Motor neuron (in vitro differentiated cells): ENCODE measurements at places on chromosomes 7 and 10. TPM values are rescaled to one million over a fixed set of nuclear protein-coding genes. Genes with fewer than 3 reads are reported as not detected.

Gene CYP26A1
- 0.57 TPM in 1 of 2 replicates, not detected in the other for total RNA-seq

Gene CYP2C9
- 0.56 TPM in 1 of 2 replicates, not detected in the other for total RNA-seq

Gene FAM221A
- 23.7 and 25.2 TPM in 2 replicates for total RNA-seq

Gene PITX3
- total RNA-seq, result 0.66 TPM in 1 of 2 replicates, not detected in the other

Gene C10orf105
- 0.43 and 0.78 TPM in 2 replicates for total RNA-seq

Gene IQUB
- total RNA-seq, result 0.45 and 1.0 TPM in 2 replicates

Gene CYP2W1
- 0.05 and 0.31 TPM in 2 replicates for total RNA-seq

Gene GDF10
- 0.24 TPM in 1 of 2 replicates, not detected in the other for total RNA-seq

Gene FANK1
- total RNA-seq, result 3.0 and 5.5 TPM in 2 replicates

Gene GDF2
- 0.21 TPM in 1 of 2 replicates, not detected in the other for total RNA-seq

Gene BRAT1
- 9.9 and 11.9 TPM in 2 replicates for total RNA-seq

Gene SFXN4
- 20.9 and 24.9 TPM in 2 replicates for total RNA-seq

Gene RHOBTB1
- 11.7 and 12.6 TPM in 2 replicates for total RNA-seq

Gene UBN2
- 21.2 and 24.8 TPM in 2 replicates for total RNA-seq

Gene ASZ1
- not detected in 2 replicates for total RNA-seq

Gene ASL
- 8.2 and 10.4 TPM in 2 replicates for total RNA-seq

Gene DEPP1
- 13.2 and 14.3 TPM in 2 replicates for total RNA-seq

Gene SLC18A3
- 0.10 and 0.22 TPM in 2 replicates for total RNA-seq

Gene BCAP29
- 38.7 and 51.5 TPM in 2 replicates for total RNA-seq

Gene EBF3
- 5.6 and 7.1 TPM in 2 replicates for total RNA-seq

Gene PDE6C
- 0.29 and 0.95 TPM in 2 replicates for total RNA-seq

Gene AMZ1
- total RNA-seq, result 2.0 and 2.4 TPM in 2 replicates

Gene PLEKHA1
- total RNA-seq, result 30.4 and 32.9 TPM in 2 replicates

Gene TFR2
- total RNA-seq, result 0.54 and 4.0 TPM in 2 replicates

Gene TAC1
- total RNA-seq, result 0.35 TPM in 1 of 2 replicates, not detected in the other

Gene MMRN2
- total RNA-seq, result 2.2 and 2.6 TPM in 2 replicates

Gene SSC4D
- total RNA-seq, result 1.4 and 1.6 TPM in 2 replicates
